ENCODE measurements at places on chromosomes 6 and 20.

DNA sequence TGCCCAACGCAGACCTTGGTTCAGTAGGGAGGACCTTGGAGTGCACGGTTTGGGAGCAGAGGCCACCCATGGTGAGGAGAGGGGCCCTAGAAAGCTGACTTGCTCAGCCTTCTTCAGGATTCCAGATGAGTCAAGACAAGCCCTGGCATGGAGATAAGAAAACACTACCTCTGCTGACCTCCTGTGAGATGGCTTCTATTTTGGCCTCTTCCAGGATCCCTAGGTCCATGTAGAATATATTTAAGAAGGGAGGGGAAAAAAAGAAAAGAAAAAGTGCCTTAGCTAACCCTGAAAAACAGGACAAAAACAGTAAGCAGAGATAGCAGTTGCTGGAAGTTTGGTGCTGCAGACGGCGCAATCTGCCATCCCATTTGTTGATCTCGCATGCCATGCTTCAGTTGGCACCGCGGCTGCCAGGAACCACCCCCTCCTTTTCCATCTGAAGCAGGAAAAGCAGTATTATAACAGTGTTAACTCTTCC lies 100.0 kb downstream of the ARMC2 start:
- no peak for DNase-seq

GRCh38 chr20:1619861-1620444 lies at the start of gene SIRPB1:
Gene SIRPB1, minus strand, starts transcription at chr20:1620009. Its CDS starts 65 bp downstream, at chr20:1619944.
- DNase-seq, result no peak

GRCh38 chr6:17584241-17584803 lies 15.8 kb upstream of the FAM8A1 start:
- no peak for DNase-seq

GRCh38 chr6:27592481-27593199 lies 119.7 kb upstream of the ZNF184 start:
- peak; percentile 81 for DNase-seq

- DNase-seq, result peak; percentile 70
Measured at GRCh38 chr20:15673206-15673605, 900.0 kb downstream of the KIF16B start.

DNA sequence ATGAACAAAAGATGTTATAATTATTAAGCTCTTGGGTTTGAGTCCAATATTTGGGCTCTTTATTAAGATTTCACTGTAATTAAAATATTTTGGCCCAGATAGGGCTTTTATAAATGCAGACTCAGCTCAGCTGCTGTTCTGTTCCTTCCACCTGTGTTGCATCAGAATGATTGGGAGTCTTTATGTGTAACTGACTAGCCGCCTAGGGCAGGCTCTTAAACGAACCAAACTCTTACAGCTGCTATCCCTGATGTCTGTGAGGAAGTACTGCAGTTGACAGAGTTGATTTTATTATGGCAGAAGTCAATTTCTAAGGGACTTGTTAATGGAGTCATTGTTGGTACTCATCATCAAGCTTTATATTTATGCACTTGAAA lies 144.7 kb downstream of the MYO6 start:
- no peak for DNase-seq

- DNase-seq, result no peak
Measured at GRCh38 chr20:57787151-57787989, 77.6 kb upstream of the PMEPA1 start.

GRCh38 chr6:47631797-47632196 lies 66.6 kb upstream of the ADGRF4 start:
- no peak for DNase-seq

GRCh38 chr6:126786262-126786661 lies 332.2 kb upstream of the RSPO3 start:
- no peak for DNase-seq

DNA sequence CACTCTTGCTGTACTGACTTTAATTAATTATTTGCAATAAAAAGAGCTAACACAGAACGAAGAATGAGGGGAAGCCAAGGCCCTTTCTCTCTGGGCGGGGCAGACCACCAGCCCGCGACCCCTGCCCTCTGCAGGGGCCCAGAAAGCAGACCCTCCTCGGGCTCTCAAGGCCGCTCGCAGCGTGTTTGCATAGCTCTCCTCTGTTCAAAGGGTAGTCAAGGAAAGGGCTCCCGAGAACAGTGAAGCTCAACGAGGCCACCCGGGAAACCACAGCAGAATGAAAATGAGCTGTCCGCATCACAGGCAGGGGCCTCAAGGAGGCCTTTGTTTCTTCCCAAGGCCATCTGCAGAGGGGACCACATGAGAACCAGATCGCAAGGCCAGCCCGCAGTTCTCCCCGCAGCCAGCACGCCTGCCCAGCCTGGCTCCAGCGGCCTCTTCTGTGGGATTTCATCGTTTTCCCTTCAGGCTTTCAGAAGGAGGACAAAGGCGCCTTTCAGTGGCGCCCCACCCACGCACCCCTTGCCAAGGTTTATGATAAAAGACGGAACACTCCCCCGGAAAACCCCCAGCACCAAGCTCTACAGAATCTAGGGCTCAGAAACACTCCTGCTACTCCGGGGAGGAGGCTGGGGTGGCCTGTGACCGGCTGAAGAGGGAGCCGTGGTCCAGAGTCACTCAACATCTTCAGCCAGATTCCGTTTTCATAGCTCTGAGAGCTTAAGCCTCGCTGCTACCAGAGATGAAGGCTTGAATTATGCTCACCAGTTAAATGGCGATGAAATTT lies 25.3 kb downstream of the ACSS1 start:
- DNase-seq, result no peak

DNA sequence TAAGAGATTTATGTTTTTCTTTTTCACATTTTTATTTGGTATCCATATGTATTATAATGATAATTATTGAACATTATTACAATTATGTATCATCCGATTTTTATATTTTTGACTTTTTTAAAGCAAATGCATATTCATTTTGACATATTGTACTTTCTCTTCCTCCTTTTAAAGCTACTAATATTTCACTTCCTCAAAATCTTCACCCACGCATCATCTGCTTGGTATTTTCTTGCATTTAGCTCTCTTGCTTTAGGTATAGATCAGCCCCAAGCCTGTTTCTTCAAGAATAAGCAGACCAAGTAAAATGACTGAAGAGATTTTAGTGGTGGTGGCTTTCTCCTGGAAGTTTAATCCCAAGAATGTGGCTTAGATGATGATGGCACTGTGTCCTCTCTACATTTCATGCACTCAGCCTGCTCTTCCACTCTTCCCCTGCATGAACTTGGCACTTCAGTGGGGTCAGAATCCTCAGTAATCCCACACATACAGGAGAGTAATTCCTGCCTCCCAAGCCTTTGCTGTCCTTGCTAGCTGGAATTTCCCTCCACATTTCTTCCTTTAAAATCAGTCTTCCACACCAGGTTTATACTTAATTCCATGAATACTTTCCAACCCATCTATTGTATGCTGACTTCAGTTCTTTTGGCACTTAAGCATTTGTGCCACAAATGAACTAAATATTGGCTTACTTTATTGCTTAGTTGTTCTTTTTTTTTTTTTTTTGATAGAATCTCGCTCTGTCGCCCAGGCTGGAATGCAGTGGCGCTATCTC lies 8.2 kb downstream of the NCOA7 start:
- DNase-seq, result no peak

- DNase-seq, result no peak
Measured at GRCh38 chr6:80618953-80619352, 512.5 kb downstream of the BCKDHB start.

DNA sequence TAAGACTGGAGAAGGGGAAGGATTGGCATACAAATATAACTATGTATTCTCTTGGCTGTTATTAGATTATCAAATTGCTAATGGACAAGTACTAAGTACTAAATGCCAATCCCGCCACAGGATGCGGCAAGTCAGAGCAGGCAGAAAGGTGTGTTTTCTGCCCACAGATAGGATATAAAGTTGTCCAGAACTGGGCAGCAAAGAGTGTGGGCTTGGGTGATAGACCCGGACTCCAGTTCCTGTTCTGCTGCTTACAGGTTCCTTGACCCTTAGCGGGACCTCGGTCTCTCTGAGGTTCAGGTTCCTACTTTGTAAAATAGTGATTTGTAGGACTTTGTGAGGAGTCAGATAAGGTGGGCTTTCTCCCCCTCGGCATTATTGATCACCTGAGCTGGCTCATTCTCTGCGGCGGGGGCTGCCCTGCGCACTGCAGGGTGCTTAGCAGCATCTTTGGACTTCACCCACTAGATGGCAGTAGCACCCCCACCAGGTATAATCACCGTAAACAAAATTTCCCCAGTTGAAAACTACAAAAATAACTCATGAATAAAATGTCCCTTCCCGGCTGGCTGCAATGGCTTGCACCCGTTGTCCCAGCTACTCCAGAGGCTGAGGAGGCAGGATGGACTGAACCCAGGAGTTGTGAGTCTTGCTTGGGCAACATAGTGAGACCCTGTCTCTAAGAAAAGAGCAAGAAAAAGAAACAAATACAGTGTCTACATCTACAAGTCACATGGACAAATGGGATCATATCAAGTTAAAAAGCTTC lies 193.1 kb downstream of the DOK5 start:
- no peak for DNase-seq

- no peak for DNase-seq
Measured at GRCh38 chr6:2990248-2990931, 9.3 kb upstream of the NQO2 start.

- no peak for DNase-seq
Measured at GRCh38 chr6:30075790-30076732, 492 bp upstream of the RNF39 start.

GRCh38 chr6:41187924-41188886 lies 12.7 kb downstream of the TREML2 start:
- no peak for DNase-seq

- peak; percentile 71 for DNase-seq
Measured at GRCh38 chr6:71420693-71421328, 132.2 kb downstream of the OGFRL1 start.

- DNase-seq, result no peak
Measured at GRCh38 chr20:1418350-1418749, 25.5 kb upstream of the FKBP1A start.

DNA sequence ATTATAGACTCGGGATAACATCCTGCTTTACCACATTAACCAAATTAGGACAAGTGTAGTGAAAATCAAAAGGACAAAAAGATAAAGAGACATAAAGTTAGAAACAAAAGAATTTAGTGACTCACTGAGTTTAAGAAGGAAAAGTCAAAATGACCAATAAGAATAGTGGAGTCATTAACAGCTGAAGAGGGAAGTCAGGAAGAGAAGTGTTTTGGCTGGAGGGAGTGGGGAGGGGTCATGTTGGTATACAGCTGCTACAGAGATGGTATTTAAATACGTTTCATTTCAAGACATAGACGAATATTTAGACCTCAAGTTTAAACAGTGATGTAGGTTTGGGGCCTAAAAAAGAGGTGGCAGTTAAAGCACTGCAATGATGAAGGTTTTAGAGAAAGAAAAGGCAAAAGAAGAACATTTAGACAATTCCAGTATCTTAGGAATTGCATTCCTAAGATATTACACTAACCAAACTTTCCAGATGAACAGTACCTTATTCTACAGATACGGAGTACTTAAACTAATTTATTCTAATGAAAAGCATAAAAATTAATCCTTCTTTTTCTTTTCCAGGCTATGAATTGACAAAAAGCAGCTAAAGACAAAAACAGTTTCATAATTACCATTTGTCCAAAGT lies 10.6 kb downstream of the FKBP5 start:
- no peak for DNase-seq

- DNase-seq, result no peak
Measured at GRCh38 chr6:137175868-137176245, 2.4 kb upstream of the IL22RA2 start.

GRCh38 chr20:9200620-9201019 lies 131.7 kb downstream of the PLCB4 start:
- DNase-seq, result no peak

DNA sequence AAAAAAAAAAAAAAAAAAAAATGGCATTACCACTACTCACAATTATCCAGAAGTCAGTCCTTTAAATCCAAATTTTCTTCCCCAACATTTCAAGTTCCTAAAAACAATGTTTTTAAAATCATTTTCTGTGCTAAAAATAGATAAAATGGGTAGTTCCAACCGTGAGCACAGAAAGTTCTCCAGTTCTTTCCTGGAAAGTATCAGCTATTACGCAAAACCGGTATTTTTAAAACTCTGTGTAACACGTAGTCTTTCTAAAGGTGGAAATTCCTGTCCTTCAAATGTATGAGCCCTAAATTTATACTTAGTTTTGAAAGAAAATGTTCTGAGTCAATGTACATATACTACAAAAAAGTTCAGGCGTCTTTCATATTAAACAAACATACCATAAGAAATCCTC lies 83.5 kb upstream of the SCAF8 start:
- no peak for DNase-seq

DNA sequence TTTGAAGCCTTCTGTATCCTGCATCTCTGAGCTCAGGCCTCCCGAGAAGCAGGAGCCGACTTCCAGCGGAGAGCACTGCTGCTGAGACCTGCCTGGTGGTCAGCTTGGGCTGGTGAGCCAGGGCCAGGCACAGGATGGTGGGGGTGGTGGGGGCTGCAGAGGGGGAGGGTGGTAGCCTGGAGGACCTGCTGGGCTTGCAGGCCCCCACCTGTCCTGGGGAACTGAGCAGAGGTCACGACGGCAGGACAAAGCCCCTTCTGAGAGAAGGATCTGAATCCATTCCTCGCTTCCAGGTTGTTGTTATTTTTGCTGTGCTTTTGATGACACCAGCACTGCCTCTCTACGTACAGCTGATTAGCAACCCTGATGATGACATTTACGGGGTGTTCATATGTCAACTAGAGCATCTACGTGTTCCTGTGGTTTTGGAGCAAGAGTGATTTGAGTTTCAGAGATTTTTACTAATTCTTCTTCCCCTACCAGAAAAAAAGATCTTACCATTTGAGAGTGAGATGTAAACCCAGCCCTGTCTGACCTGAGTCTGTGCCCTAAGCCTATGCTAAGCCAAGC lies 35.7 kb upstream of the CD93 start:
- no peak for DNase-seq

- no peak for DNase-seq
Measured at GRCh38 chr20:57653546-57653900, 33.3 kb upstream of the ZBP1 start.

DNA sequence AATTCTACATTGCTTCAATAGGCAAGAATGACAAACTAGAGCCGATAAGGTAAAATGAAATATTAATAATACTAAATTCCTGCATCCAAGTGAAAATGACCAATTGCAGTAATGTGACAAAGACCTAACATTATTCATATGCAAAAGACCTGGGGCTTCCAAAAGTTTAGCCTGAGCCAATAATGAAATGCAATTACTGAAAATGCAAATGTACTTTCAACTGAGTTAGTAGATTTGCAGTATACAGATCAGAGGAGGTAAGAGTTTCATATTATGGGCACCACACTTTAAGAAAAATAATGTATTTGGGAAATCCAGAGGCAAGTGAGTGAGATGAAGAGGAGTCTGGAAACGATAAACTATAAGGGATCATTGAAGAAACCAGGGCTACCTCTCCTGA lies 193.7 kb upstream of the GMDS start:
- no peak for DNase-seq

GRCh38 chr6:136510782-136511181 lies 39.4 kb downstream of the MAP7 start:
- DNase-seq, result no peak

DNA sequence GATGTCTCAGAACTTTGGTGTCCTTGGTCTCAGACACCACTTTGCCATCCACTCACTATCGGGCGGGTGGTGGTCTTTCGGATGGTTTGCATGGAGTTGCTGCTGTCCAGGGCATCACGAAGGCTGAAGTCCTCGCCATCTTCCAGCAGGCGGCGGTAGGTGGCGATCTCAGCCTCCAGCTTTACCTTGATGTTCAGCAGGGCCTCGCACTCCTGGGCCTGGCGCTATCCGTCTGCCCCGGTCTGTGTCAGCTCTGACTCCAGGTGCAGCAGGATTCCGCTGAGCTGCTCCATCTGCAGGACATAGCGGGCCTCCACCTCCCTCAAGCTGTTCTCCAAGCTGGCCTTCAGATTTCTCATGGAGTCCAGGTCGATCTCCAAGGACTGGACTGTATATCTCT lies 36.0 kb downstream of the ZNF311 start:
- DNase-seq, result no peak
